Activated CD8-positive, alpha-beta memory T cell treated with anti-CD3 and anti-CD28 coated beads, Interleukin-2, amount 10 ng/mL, durations not matched to agents 7 days and 5 days (primary cell): ENCODE measurements at places on chromosomes 7 and 10.

- DNase-seq, result no peak
Measured at GRCh38 chr10:33355274-33355673, 20.8 kb upstream of the NRP1 start.

DNA sequence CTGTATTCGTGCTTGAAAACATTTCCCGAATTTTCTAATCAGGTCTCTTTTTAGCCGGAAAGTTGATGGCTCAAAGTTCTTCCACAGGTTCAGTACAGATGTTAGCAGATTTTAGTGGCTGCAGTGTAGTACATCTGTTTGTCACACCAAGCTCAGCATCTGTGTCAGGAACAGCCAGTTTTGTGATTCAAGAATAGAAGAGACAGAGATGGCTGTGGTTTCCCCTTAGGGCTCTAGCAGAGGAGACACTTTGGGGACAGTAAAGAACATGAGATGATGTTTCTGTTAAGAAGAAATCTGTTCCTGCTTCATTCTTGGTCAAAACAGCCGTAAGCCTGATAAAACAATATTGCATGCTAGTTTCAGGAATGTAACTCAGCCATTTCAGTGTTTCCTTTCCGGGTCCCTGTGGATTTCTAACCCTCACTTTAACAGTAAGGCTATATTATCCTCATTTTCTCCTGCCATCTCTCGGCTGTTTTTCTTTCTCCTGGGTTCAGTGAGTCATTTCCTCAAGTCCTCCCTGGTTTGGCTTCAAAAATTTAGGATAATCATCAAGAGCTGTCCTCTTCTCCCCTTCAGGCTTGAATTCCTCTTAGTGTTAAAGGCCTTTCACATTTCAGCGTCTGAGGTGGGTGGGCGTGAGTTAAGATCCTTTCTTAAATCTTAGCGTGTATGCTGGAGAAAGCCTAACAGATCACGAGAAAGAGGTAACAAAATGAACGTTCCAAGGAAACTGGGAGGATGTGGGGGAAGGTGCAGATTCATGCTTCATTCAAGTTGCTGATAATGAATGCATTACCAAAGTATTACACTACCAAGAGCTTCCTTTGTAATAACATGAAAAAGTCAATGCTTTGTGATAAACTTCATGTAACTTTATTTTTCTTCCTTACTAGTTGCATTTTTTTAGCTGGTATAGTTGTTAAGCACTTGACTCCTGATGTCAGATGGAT lies 37.1 kb upstream of the BICC1 start:
- DNase-seq, result no peak

DNA sequence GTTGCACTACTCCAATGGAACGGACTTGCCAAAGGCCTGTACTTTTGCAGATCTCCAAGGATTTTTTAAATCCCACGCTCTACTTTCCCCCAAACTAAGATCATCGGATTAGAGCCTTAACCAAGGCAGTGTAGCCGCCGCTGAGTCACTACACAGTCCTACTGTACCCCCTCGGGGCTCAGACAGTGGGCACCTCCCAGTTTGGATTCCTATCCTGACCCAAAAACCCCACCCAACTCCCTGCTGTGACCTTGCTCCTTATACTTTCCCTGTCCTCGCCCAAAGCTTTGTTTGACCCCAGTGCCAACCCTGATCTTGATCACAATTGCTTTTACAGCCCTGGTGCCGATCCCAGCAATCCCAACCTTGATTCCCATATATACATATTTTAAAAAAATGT lies 17.5 kb upstream of the PLAU start:
- no peak for DNase-seq

- DNase-seq, result no peak
Measured at GRCh38 chr10:119373294-119374102, 166.1 kb downstream of the GRK5 start.

DNA sequence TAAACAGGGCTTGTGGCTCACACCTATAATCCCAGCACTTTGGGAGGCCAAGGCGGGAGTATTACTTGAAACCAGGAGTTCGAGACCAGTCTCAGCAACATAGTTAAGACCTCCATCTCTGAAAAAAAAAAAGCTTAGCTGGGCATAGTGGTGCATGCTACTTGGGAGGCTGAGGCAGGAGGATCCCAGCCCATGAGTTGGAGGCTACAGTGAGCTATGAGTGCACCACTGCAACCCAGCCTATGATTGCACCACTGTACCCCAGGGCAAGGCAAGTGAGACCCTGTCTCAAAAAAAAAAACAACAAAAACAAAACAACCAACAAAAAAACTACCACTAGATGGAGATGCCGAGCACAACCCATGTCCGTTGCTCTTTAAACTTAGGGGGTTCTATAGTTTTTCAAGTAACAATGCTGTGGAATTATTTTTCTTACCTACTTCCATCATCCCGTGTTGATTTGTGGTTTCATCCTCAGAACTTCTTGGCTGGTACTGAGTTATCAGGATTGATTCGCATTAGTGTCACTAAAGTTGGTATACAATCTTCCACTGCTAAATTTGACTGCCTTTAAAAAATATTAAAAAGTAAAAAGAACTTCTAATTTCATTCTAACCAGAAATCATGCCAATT lies 12.2 kb upstream of the REPIN1 start:
- no peak for DNase-seq

GRCh38 chr10:18221123-18221522 lies 80.9 kb downstream of the CACNB2 start:
- DNase-seq, result no peak

DNA sequence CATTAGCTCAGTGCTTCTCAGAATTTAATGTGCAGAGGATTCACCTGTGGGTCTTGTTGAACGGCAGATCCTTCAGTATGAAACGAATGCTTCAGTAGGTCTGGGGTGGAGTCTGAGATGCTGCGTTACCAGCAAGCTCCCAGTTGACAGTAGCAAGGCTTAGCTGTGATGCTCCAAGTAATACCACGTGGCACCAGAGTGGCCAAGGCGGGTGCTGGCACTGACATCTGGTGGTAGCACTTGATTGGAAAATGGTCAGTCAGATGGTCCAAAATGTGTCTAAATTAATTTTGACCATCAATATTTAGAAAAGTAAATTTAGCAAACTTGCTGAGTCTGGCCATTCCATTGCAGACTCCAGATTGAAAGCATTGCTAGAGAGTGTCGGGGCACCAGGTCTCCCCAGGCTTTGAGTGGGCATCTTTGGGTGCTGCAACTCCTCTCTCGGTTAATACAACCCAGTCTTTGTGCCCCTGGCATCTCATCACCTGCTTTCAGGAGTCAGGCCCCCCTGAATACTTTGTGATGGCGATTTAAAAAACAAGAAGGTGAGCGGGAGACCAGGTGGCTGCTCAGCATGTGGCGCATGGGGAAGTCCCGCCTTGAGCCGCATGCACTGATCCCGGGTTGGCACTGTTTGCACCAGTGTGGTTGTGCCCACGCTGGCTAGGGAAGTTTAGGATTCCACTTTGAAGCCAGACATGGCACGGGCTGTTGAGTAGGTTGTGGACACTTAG lies 130.1 kb downstream of the NT5C2 start:
- DNase-seq, result no peak

DNA sequence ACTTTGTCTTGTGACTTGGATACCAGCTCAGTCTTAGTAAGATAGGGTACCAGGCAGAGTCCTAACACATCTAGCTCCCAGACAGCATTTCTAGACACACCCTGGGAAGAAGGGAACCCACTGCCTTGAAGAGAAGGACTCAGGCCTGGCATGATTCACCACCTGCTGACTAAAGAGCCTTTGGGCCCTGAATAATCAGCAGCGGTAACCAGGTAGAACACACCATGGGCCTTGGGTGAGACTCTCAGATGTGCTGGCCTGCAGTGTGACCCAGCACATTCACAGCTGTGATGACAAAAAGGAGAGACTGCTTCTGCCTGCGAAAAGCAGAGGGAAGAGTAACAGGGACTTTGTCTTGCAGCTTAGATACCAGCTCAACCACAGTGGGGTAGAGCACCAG lies 10.4 kb upstream of the TNKS2 start:
- no peak for DNase-seq

GRCh38 chr10:108688314-108688713 lies 1235.0 kb downstream of the XPNPEP1 start:
- no peak for DNase-seq

GRCh38 chr7:132333301-132333700 lies 243.0 kb downstream of the PLXNA4 start:
- no peak for DNase-seq

- DNase-seq, result no peak
Measured at GRCh38 chr10:94172332-94172731, 178.6 kb downstream of the PLCE1 start.

- DNase-seq, result no peak
Measured at GRCh38 chr7:82700741-82701140, 257.2 kb upstream of the CACNA2D1 start.

DNA sequence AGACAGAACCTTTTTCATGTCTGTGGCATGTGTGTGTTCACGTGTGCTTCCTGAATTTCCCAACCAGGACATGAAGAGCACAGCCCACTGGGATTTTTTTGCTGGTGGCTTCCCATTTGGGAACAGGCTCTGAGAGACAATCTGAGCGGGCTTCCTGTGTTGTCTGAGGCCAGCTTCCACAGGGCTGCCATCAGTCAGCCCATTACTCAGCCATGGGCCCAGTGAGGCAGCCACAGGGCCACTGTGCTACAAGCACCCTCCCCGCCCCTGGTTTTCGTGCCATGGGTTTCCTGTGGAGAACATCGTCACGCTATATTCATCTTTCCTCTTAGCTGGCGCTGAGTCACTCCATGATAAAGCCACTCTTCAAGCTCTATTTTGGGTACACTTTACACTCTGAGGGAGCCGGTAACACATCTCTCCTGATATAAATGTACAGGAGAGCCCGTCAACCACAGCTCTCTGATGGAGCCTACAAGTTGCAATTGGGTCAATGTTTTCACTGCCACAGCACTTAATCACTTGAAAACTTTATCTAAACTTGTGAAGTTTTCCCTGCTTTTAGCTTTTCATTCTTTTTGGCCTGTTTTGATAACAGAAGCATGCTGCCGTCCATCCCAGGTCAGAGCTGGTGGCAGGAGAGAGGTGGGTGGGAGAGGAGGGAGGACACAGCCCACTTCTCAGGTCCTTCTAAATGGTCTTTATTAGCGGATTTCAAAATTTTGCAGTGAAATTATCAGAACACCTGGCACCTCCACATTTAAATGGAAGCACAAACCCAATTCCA lies 96.9 kb downstream of the HIPK2 start:
- DNase-seq, result peak; percentile 91

GRCh38 chr10:79149662-79150443 lies 81.1 kb downstream of the ZMIZ1 start:
- peak; percentile 85 for DNase-seq

- DNase-seq, result no peak
Measured at GRCh38 chr7:45350896-45351295, 193.3 kb downstream of the RAMP3 start.

- DNase-seq, result no peak
Measured at GRCh38 chr10:121692626-121693025, 94.4 kb upstream of the FGFR2 start.

DNA sequence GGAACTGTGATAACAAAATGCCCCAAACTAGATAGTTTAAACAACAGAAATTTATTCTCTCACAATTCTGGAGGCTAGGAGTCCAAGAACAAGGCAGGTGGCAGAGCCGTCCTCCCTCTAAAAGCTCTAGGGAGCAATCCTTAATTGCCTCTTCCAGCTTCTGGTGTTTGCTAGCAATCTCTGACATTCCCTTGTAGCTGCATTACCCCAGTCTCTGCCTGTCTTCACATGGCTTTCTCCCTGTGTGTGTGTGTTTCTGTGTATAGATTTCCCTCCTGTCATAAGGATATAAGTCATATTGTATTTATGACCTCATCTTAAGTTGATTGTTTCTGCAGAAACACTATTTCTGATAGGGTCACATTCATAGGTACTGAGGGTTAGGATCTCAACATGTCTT lies 177.5 kb downstream of the WNT2 start:
- no peak for DNase-seq

DNA sequence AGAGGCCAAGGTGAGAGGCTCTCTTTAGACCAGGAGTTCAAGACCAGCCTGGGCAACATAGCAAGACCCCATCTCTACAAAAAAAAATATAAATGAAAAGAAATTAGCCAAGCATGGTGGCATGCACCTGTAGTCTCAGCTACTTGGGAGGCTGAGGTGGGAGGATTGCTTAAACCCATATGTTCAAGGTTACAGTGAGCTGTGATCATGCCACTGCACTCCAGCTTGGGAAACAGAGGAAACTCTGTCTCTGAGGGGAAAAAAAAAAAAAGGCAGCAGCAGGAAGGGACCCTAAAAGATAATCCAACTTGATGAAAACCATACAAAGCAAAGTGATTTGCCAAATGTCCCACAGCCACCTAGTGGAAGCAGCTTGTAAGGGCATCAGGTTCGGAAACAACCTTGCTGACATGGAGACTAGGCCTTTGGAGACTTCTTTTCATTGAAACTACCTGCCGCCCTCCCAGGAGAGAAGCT lies 15.6 kb upstream of the PBLD start:
- peak; percentile 65 for DNase-seq

DNA sequence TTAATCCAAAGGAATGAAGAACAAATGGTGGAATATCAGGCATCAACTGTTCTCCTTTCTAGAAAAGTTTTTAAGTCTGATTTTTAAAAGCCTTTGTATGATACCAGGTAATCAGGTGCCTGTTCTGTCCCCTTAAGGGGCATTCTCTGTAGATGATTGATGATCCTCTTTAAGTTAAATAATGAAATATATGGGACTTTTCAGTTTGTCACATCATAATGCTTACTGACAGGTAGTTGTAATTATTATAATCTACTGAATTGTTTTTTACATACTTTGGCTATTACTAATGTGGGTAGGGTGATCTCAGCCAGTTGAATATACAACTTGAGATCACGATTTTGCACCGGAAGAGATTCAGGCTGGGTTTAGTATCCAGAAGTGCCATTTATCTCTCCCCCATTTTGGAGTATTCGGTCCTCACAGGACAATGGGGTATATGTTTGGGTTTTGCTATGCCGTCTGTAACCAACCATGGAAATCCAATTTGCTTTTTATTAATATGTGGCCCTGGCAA lies 330.2 kb downstream of the BICC1 start:
- DNase-seq, result no peak

DNA sequence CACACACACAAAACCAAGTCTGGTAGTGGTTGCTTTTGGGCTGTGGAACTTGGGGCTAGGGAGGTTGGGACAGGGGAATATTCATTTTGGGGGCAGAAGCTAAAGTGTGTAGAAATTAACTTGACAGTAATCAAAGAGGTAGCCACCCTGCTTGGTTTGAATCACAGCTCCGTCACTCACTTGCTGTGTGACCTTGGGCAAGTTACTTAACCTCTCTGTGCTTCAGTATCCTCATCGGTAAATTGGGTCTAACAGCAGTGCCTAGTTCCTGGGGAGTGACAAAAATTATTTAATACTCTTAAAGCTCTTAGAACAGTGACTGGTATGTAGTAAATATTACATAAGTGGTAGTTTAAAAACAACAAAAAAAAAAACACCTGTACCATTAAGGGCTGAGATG lies 489.8 kb downstream of the SDK1 start:
- no peak for DNase-seq
